ENCODE measurements at places on chromosomes 6 and 20. TPM values are rescaled to one million over a fixed set of nuclear protein-coding genes. Genes with fewer than 3 reads are reported as not detected.

Gene CLIC5
- total RNA-seq: 9.4 TPM

Gene ZBTB12
- 1.3 TPM for total RNA-seq

Gene CEP85L
- 14.6 TPM for total RNA-seq

Gene SLC26A8
- 3.3 TPM for total RNA-seq

Gene EPHA7
- not detected for total RNA-seq

Gene TAF4
- 14.8 TPM for total RNA-seq

Gene TGM3
- total RNA-seq: not detected

All from omental fat pad (tissue), 4 donors.